ENCODE measurements at places on chromosomes 3 and 15.

- DNase-seq = no peak
These were observed 72.8 kb downstream of the GALK2 start for GRCh38 chr15:49242820-49243219.

GRCh38 chr3:105752791-105753415, 115.9 kb downstream of the CBLB start:
- DNase-seq = no peak

- DNase-seq = no peak
These were observed 85.4 kb downstream of the TMEM108 start for GRCh38 chr3:133123636-133124035.

DNA sequence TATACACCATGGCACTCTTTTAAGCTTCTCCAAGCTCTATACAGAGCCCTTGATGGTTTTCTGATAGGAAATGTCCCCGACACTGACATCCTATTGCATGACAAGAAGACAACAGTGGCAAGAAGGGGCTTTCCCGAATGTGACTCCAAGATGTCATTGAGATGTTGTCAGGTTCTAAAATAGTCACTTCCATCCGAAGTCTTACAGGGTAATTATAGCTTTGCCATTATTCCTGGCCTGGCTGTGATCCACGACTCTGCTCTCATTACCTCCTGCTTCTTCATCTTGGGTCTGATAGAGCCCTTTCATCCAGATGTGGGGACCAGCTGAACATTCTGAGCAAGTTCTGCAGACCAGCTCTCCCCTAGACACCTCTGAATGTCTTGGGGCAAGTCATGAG, 40.6 kb upstream of the ADAMTS9 start:
- no peak for DNase-seq

GRCh38 chr15:73233623-73234022, 135.1 kb downstream of the HCN4 start:
- no peak for DNase-seq

GRCh38 chr3:178966299-178967176, 105.1 kb downstream of the ZMAT3 start:
- peak; percentile 23 for DNase-seq

- DNase-seq = peak; percentile 5
These were observed 383.0 kb downstream of the TBL1XR1 start for GRCh38 chr3:176814285-176814684.
